ENCODE measurements at places on chromosomes 6 and 20.

DNA sequence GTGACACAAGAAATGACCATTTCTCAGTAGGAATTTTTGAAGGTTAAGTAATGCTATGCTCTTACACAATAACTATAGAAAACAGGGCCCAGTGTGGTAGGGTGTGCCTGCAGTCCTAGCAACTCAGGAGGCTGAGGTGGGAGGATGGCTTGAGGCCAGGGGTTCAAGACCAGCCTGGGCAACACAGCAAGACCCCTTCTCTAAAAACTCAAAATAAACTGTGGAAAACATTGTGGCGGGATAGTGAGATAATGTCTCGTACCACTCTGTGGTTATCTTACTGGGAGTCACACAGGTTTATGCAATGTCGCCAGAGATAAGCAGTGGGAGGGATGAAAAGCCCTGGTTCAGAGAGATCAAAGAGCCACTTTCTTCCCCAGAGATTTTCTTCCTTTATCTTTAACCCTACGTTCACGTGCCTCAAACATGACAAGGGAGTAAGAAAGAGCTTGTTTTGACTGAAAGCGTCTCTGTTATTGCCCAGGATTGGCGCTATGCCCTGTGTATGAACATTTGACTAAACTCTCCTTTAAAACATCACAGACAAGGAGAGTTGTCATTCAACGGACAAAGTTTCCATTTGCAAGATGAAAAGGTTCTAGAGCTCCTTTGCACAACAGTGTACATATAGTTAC, 13.9 kb downstream of the GCM1 start:
- no peak for DNase-seq

DNA sequence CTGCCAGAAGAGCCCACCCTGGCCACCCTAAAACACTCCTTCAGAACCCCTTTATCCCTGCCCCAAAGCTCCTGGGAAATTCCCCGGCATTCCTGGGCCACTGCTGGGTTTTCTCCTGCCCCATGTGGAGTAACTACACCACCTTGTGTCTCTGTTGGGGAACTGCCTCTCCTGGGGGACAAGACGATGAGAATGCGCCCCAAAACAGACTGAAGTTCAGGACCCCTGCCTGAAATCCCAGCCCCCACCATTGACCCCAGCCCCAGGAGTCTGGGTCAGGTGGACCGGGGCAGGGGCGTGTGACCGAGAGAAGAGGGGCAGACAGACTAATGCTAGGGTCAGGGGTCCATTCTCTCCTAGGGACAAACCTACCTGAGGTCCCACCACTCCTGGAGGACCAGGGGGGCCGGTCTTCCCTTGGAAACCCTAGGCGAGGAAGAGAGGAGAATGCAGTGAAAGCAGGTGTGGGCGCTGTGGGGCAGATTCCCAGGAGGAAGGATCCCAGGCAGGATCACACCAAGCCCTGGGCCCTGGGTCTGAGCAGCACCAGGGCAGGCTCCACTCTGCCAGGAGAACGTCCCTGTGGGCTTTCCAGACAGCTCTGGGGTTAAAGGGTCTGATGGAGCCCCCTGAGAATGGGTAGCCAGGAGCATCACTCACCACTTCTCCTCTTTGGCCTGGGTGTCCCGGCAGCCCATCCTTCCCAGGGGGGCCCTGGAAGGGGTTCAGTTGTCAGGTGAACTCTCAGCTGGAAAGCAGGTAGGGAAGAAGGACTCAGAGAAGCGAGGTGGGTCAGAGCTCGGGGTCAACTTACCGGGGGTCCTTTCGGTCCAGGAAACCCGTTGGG, 19.4 kb downstream of the COL11A2 start:
- DNase-seq = no peak

DNA sequence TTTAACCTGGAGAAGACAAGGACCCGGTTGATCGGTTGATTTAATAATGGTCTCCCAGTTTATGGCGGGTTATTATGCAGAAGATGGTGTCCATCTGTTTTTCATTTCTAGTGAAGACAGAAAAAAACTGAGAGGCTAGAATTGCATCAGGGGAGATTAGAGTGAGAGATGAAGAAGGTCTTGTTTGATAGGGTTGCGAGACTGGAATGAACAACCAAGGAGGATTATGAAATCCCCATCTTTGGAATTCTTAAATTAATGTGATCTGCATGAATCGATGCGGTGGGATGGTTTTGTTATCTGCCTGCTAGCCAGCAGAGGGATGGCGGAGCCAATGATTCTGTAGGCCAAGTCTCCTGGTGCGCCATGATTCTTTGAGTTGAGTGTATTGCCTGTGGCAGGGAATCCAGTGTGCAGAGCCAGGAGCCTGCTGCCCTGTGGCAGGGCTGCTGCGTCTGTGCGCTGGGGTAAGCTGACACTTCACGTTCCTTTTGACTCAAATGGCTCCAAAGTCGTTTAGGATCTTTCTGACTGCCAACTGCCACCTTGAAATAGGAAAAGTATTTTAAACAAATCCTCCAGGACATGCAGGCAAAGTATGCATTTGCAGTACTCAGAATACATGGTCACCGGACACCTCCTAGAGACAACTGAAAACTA, 200.1 kb downstream of the CLIC5 start:
- DNase-seq = no peak

GRCh38 chr20:10321138-10321717, 102.6 kb downstream of the SNAP25 start:
- no peak for DNase-seq

DNA sequence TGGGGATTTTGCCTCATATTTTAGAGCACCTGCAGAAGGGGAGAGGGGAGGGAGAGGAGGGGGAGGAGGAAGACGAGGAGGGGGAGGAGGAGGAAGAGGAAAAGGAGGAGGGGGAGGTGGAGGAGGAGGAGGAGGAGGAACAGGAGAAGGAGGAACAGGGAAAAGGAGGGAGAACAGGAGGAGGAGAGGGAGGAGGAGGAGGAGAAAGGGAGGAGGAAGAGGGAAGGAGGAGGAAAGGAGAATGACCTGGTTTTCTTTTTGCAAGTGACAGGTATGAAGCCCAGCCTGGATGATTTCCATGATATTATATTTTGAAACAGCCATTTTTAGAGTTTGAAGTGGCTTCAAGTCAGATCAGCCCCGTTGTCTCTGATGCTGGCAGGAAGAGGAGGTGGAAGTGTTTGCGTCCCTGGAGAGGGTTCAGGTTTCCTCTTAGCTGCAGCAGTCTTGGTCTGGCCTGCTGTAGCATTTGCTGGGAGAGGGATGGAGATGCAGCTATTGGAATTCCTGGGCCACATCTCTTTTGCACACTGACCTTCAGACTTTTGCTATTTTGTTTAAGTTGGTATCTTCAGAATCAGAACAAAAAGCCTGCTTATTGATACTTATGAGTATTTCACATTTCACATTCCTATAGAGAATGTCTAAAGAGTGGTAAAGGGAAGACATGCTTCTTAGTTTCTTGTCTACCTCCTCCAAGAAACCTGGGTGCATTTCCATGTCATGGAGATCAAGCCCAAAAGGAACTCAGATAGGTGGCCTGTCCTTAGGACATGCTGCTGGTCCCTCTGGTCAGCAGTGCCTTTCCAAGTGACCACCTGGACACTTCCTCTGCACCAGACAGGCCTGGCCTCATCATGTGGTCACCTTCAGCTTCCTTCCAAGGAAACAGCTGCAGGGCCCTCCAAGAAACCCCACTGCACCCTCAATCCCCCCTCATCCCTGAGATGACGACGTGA, 54.3 kb upstream of the IYD start:
- no peak for DNase-seq

- DNase-seq = no peak
Measured at GRCh38 chr6:63259153-63259552, 47.9 kb downstream of the FKBP1C start.

DNA sequence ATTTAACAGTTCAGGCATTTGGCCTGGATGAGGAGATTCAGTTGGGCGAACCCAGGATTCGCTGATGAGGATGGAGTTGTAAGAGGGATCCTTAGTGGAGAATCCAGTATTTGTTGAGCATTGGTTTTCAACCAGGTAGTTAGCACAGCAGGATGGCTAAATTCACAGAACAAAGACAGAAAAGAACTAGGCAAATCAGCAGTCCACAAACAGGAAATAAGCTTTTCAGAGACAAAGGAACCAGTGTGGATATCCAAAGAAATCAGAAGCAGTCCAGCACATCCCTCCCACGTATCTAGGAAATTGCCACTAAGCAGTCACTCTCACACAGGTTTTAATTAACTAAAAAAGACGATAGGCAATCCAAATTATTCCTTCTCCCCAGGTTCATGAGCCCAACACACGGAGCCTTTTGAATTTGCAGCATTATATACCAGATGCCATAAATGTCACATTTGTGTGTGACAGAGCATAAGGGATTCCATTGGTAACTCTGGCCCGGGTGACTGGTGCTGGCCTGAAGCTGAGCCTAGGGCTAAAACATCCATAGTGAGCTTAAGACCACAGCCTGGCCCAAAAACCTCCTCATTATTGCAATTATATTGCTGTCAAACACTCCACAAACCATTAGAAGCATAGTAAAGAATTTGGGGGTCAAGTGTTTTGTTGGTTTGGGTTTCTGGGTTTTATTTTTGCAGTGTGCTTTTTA, 131.5 kb downstream of the SOBP start:
- no peak for DNase-seq

- no peak for DNase-seq
Measured at GRCh38 chr6:35049900-35050756, 91.0 kb downstream of the TCP11 start.

GRCh38 chr6:154537511-154538325, 27.2 kb upstream of the CNKSR3 start:
- no peak for DNase-seq

DNA sequence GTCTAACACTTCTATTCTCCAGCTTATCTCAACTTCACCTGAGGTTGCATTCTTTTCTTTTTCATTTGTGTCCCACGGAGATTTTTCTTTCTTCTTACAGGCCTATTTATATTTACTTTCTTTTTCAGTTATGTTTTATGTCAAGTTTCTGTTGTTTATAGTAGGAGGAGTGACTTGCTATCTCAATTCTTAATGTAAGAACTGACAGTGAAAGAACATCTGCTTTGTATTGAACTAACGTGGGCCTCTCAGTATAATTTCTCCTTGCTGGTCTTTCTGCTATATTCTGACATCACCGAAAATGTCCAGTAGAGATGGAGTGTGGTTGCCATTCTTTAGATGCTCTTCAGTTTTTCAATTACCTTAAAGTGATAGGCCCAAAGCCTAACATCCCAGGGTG, 521.7 kb downstream of the EPM2A start:
- DNase-seq = no peak

GRCh38 chr20:36439040-36439730, 102.1 kb upstream of the MYL9 start:
- peak; percentile 38 for DNase-seq

- no peak for DNase-seq
Measured at GRCh38 chr20:60016406-60016805, 58.2 kb downstream of the CDH26 start.

- DNase-seq = no peak
Measured at GRCh38 chr6:142279350-142280180, 22.2 kb upstream of the ADGRG6 start.

DNA sequence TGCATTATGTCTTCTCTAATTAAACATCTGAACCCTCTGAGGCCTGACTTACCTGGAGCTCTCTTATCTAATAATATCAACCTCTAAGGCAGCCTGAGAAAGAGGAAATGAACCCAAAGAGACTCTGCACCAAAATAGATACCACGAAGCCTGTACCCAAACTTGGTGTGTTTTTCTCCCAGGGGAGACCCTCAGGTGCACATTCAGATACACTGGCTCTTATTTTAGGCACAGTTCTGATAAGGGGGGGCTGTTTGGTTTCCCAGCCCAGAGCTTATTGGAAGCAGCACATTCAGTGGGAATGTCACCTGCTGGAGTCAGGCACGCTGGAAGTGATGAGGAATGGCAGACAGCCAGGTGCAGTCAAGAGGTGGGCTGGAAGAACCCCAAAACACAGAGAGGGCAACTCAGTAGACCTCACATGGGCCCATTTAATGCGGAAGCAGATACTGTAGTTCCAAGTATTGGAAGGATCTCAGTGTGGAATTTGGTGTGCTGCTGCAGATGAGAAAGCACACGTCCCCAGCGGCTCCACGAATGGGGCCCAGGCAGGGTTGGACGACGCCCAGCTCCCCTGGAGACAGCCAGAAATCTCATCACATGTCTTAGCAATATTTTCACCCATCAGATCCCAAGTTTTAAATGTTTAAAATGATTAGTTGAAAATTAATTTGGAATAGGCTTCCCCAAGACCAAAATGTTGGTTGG, 9.7 kb upstream of the CCR6 start:
- DNase-seq = no peak

DNA sequence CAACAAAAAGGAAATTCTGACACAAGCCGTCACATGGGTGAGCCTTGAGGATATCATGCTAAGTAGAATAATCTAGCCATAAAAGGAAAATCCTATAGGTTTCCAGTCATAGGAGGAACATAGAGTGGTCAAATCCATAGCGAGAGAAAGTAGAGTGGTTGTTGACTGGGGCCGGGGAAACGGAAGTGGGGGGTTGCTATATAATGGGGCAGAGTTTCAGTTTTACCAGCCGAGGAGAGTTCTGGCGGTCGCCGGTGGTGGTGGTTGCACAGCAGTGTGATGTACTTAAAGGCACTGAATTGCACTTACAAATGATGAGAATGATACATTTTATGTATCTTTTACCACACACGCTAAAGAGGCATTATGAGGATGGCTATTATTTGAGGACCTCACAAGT, 4.9 kb downstream of the GPR31 start:
- no peak for DNase-seq

- DNase-seq = no peak
Measured at GRCh38 chr20:4512891-4513550, 208.7 kb upstream of the PRND start.

DNA sequence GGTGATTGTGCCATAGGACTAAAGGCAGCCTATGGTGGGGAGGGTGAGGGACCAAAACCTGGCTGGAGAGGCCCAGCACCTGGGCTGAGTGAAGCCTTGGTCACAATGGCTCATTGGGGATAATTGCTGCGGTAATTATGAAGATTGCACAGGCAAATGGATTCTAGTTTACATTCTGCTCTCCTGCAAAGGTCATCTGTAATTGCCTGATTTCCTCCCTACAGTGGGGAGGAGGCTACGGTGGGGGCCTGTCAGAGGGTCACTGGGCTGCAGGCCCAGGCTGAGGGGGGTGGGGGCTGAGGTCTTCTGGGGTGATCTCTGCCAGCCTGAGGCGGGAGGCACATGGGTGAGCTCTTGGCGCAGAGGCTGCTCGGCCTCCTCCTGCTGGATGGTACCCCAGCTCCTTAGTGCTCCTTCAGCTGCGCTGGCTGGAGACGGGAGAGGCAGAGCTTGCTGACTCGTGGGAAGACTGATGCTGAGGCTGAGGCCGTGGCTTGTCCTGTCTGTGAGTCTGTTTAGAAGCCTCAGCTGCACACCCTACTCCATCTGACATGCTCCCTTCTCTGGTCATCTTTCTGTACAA, 30.3 kb downstream of the PACSIN1 start:
- no peak for DNase-seq

- DNase-seq = no peak
Measured at GRCh38 chr6:75791881-75792280, 42.8 kb downstream of the MYO6 start.

- DNase-seq = no peak
Measured at GRCh38 chr6:106273087-106273486, 52.5 kb downstream of the ATG5 start.

DNA sequence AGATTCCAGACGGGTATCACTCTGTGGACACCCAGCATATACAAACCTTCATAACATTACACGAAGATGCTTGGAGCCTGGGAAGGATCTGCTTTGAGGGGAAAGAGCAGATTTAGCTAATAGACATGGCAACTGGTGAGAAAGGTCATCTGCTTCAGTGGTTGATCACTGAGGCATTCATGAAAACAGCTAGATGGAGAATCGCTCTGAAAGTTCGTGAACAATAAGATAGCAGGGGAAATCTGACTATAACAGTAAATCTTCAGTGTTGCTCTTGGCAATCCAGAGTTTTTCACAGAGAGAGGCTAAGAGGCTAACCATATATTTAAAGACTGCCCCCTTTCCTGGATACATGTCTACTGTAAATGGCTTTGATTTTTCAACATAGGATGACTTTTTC, 245.3 kb downstream of the FARS2 start:
- no peak for DNase-seq
